Suppressor macrophage (primary cell): ENCODE measurements at places on chromosomes 12 and 14.

- peak; percentile 64 for DNase-seq
These were observed 15.6 kb downstream of the BAG5 start for GRCh38 chr14:103546652-103547454.

DNA sequence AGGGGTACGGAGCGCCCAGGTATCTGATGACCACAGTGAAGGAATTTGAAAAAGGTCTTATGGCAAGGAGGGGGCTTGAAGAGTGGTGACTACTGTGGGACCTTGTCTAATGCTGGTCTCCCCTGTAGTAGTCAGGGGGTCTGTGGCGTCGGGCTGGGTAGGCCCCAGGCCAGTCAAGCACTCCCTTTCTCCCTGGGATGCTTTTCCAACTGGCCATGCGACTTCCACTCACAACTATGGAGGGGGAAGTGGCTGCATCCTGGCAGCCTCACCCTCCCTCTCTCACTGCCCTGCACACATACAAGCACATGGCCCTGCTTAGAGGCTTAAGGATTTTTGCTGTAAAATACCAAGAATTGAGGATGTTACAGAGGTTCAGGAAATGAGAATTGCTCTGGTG, 4.1 kb downstream of the TSPAN11 start:
- DNase-seq, result no peak

- DNase-seq, result peak; percentile 22
These were observed 31.1 kb upstream of the CPM start for GRCh38 chr12:68963856-68964745.

- peak; percentile 26 for DNase-seq
These were observed 72.6 kb downstream of the BBS10 start for GRCh38 chr12:76275511-76276093.

DNA sequence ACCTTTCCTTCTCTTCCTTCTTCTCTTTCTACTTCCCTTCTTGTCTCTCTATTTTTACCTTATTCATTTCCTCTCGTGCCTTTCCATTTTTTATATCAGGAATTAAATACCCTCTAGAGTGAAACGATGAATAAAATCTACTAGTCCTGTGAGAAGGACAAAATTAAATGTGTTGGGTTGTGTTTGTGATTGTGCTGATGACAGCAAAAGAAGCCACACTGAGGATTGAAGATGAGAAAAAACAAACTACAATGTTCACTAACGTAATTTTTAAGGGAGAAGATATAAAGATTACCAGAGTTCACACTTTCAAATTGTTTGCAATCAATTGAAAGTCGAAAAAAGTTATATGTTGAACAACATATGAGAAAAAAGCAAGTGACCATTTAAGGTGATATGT, 1012.1 kb downstream of the DIO2 start:
- DNase-seq, result no peak

GRCh38 chr14:61125041-61125866, 144.2 kb downstream of the SLC38A6 start:
- no peak for DNase-seq

- no peak for DNase-seq
These were observed 151.1 kb downstream of the CALM1 start for GRCh38 chr14:90547968-90548367.

- no peak for DNase-seq
These were observed 1348.0 kb downstream of the TMEM121 start for GRCh38 chr14:106874350-106874749.

- peak; percentile 7 for DNase-seq
These were observed 17.2 kb upstream of the NRXN3 start for GRCh38 chr14:78153064-78153341.

DNA sequence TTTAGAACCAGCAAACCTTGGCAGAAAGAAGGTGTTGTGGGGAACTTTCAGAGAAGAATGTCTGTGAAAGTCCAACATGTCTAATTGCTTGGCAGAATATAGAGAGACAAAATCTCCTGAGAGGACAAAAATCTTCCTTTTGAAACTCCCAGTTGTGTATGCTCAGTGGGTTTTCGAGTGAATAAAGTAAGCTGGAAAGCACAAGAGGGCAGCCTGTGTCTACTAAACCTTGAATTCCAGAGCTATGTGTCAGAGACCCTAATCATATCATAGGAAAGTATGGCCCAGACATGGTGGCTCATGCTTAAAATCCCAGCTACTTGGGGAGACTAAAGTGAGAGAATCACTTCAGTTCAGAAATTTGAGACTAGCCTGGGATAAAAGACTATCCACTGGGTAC, 661.2 kb downstream of the SLC16A7 start:
- no peak for DNase-seq

- no peak for DNase-seq
These were observed 252.4 kb upstream of the TBX3 start for GRCh38 chr12:114936148-114937079.

GRCh38 chr12:89212339-89212771, 139.9 kb downstream of the DUSP6 start:
- peak; percentile 15 for DNase-seq

DNA sequence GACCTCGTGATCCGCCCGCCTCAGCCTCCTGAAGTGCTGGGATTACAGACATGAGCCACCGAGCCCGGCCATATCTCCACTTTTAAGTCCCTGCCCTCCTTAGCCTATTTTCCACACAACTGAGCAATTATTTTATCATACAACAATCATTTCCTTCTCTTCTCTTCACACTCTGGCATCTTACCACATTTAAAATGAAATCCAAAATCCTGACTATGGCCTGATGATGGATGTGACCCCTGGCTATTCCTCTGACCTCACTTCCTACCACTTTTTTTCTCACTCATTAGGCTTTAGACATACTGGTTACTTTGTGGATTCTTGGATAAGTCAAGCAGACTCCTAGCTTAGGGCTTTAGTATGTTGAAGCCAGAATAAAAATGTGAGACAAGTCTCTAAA, 21.9 kb upstream of the EID3 start:
- no peak for DNase-seq

DNA sequence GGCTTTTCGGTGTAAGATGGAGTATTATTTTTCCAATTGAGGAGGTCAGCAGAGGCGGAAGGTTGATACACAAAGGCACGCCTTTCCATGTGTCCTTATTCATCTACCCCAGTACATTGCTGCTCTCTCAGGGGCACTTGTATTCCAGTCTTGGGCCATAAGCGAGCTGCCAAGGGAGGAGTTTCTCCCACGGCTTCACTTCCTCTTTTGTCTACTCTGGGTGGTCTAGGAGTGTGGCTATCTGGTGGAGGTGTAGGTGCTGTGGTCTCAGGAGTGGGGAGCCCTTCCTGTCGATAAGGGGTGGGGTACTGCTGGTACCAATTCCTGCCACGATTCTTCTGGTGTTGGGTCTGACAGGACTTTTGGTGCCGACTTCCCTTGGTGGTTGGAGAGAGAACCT, 73.4 kb downstream of the GAS2L3 start:
- no peak for DNase-seq
